ENCODE measurements at places on chromosomes 6 and 20.

- DNase-seq: no peak
Measured at GRCh38 chr20:22312744-22313346, 271.5 kb downstream of the FOXA2 start.

DNA sequence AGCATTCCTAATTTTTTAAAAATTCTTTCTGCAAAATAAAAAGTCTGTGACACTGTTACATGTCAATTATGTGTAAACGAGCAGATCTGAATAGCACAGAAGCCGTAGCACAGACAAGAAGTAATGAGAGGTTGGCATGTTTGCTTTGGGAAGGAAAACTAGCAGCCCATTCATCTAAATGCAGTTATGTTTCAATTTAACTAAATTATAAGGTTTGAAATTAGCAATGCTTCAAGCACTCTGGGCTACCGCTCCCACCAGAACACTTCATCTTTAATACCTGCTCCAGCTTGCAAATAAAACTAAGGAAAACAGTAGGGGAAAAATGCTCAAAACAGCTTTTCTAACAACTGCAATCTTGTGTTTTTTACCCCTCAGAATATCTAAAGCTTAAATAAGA, 73.9 kb downstream of the PTPRK start:
- DNase-seq: no peak

DNA sequence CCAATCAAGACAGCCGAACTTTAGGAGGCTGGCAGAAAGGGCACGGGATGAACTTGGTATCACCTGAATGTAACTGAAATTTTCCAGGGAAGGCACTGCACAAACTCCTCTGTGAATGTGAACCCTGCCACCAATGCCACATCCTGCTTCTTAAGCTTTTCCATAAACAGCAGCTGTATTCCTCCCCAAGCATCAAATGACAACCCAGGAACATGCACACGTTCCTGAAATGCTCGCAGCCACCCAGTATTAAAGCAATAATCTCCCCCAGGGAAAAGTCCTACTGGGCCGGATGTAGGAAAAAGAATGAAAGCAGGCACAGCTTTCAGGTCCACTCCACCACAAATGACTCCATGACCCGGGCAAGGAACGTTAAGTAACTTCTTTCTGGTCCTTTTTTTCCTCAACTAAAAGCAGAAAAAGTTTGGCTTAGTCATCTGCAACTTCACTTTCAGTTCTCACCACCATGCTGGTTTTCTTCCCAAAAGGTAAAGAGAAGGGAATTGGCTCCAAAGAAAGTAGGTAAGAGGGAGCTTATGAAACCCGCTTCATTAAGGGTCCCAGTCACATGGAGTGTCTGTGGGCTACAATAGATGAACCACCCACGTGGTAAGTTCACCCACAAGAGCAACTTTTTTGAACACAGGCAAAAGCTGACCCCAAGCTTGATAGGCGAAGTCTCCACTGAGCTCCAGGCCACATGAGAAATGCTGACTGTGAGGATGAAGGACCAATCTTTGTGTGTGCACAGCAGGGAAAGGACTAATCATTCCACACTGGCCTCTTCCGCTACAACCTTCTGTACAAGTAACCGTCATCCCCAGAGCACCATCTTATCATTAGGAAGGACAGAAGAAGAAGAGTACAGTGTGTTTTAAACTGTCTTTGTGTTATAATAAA, 90.1 kb downstream of the HIVEP2 start:
- no peak for DNase-seq

GRCh38 chr6:27073441-27073840, 174.1 kb upstream of the PRSS16 start:
- no peak for DNase-seq

- no peak for DNase-seq
Measured at GRCh38 chr20:60331688-60332300, 373.6 kb downstream of the CDH26 start.

- DNase-seq: no peak
Measured at GRCh38 chr20:17759449-17759848, 59.7 kb downstream of the BANF2 start.

DNA sequence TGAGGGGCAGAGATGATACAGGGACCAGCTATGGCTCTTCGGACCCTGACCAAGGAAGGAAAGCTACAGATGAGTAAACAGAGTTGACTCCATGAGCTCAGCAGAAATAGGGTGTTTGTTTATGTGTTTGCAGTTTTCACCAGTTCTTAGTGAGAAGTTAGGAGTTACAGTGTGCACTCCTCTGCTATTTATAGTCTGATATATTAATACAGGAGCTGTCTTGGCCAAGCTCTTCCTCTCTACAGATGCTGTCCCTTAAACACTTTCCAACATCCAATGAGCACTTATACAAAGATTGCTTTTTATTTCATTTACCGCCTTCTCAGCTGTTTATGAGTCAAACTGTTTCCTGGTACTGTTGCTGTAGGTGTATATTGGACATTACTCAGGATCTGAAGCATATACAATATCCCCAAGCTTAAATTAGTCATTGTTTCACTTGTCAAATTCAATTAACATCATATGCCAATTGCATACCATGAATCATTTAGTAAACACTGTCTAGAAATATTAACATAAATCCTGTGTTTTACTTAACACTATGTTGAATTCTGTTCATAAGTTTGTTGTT, 618.0 kb downstream of the PRKN start:
- peak; percentile 4 for DNase-seq

- no peak for DNase-seq
Measured at GRCh38 chr6:49519660-49520059, 19.9 kb downstream of the GLYATL3 start.

- DNase-seq: no peak
Measured at GRCh38 chr6:91976797-91977196, 1389.9 kb upstream of the MAP3K7 start.

DNA sequence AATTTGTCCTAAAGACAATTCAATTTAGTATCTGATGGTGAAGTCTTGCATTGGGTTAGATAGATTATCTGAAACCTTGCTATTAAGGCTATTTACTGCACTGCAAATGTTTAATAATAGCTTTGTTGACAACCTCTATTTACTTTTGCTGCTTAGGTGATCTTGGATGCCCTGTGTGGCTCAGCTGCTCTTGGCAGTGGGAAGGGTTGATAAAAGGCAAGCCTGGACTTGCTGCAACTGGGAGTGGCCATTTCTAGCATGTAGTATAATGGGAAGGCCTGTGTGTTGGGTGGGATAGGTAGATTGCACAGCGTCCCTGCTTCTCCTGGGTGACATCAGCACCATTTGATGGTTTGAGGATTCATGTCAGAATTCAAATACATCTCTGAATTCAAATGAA, 49.1 kb downstream of the ARMC2 start:
- no peak for DNase-seq

DNA sequence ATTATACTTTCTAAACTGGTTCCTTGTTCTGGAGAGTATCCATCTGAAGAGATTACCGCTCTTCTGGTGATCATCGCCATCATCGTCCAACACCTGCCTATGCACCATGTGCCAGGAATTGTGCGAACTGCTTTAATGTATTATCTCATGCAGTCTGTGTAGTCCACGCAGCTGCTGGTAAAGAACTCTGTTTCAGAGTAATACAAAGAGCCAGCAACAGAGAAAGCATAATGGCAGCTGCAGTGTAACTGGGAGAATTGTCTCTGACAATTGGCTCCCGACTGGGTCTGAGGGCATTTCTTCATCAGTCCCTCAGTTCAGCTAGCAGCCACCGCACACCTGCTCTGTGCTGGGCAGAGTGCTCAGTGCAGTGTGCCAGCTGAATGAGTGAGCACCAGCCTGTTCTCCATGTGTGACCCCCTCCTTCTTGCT, 383.4 kb downstream of the GRIK2 start:
- DNase-seq: no peak

GRCh38 chr6:33915134-33915533, 111.3 kb upstream of the MLN start:
- DNase-seq: no peak

- no peak for DNase-seq
Measured at GRCh38 chr6:118715376-118715775, 64.0 kb upstream of the CEP85L start.
